ENCODE measurements at places on chromosomes 1 and 21.

DNA sequence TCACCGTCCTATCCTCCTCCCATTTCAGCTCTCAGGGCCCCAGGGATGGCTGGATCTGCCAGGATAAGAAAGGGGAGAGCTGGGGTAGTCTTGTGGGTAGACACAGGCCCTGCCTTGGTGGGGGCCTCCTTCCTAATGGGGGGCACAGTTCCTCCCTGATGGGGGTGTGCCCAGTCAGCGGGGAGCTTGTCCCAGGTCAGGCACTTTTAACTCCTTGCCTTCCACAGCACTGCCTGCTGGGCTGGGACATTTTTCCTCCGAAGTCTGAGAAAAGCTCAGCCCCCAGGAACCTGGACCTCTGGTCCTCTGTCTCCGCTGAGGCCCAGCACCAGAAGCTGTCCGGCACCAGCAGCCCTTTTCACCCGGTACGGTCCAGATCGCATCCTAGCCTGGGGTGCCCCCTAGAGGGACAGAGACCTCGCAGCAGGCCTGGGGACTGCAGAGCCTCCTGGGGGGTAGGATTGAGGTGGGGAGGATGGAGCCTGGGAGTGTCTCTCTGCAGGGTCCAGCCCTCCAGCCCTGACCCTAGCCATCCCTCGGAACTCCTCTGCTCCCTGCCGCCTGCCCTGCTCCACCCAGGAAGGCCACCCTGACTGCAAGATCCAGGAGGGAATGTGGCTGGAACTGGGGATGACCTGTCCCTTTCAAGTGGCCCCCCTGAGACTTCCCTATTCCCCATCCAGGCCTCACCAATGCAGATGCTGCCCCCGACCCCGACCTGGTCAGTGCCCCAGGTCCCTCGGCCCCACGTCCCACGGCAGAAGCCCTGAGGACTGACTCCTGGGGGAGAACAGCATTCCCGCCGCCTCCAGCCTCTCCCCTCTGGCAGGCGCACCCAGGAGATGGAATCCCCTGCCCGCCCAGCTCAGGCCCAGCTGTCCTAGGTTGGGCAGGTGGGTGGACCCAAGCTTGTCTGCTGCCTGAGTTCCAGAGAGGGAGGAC lies 12.0 kb downstream of the MIIP start:
- DNase-seq = peak; percentile 56

- no peak for DNase-seq
Measured at GRCh38 chr1:23977187-23977853, 2.8 kb downstream of the SRSF10 start.

GRCh38 chr1:198179556-198179981 lies 22.8 kb downstream of the NEK7 start:
- peak; percentile 88 for DNase-seq

GRCh38 chr1:235679005-235679404 lies 29.4 kb upstream of the GNG4 start:
- no peak for DNase-seq

DNA sequence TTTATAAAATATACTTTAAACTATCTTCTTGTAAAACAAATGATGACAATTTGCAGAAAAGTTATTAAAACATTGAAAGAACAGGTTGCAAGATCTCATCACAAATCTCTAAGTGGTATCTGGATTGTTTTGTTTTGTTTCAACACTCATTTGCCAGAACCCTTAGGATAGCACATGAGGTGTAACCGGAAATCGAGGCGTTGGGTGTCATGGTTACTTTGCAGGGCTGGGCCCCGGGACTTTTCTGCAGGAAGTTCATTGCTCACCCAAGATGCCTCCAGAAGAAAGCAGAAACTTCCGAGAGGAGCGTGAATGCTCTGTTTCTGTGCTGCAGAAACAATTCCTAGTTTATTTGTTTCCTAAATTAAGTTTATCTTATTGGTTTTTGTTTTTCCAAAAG lies 2.5 kb downstream of the DISC1 start:
- peak; percentile 66 for DNase-seq

GRCh38 chr1:116835161-116835560 lies 74.6 kb upstream of the PTGFRN start:
- no peak for DNase-seq

GRCh38 chr1:36609241-36610027 lies 126.7 kb upstream of the CSF3R start:
- peak; percentile 74 for DNase-seq

GRCh38 chr1:20724364-20725188 lies 6.8 kb upstream of the KIF17 start:
- DNase-seq = no peak

DNA sequence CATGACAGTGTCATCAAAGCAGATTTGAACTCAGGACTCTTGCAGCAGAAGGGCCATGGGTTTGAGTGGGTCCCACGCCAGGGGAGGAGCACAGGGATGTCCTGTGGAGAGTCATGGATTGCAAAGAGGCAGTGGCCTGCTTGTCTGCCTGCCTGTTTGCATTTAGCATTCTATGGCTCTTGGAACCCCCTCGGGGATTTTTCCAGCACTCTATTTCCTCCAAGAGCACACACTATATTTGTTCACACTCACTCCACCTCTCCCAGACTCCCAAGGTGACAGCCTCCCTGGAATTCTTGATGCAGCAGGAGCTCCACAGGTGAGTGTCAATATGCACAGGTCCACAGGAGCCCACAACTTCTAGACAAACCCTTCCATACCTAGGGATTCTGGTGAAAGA lies 73.1 kb upstream of the LRRN2 start:
- DNase-seq = no peak

- DNase-seq = no peak
Measured at GRCh38 chr1:164706606-164706987, 147.6 kb downstream of the PBX1 start.

DNA sequence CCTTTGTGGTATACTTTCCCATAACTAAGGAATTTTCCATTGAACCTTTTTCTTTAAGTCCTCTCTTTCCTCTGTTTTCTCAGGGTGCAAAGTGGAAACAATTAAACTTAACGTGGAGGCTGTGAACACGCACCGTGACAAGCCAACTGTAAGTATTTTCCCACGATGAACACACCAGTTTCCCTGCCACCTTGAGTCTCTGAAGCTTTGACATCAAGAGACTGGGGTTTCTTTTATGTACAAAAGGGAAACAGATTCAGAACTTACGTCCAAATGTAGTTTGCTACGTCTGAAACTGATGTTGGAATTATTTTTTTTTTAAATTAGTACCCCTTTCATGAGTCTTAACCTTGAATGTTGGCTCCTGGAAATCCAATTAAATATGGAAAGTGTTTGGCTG lies 17.2 kb upstream of the C4BPB start:
- DNase-seq = no peak

GRCh38 chr1:226424221-226425003 lies 16.5 kb upstream of the PARP1 start:
- DNase-seq = peak; percentile 63

DNA sequence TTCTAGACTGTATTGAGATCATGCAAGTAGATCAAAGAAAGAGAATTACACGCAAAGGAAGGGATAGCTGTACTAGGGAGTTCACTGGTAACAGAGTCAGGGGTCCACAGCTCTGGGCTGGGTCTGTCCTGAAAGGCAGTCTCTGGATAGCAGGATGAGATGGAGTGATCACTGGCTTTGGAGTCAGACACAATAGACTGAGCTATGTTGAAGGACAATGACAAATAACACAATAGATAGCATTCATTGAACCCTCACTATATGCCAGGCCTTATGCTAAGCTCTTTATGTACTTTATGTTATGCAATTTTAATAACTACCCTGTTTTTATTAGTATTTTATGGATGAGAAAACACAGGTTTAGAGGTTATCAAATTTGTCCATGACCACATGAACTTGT lies 10.0 kb upstream of the DNAJC6 start:
- no peak for DNase-seq

All from OCI-M1 (cell line).